Right atrium auricular region (tissue), 2 donors: ENCODE measurements at places on chromosomes 2 and 18. TPM values are rescaled to one million over a fixed set of nuclear protein-coding genes. Genes with fewer than 3 reads are reported as not detected.

DNA sequence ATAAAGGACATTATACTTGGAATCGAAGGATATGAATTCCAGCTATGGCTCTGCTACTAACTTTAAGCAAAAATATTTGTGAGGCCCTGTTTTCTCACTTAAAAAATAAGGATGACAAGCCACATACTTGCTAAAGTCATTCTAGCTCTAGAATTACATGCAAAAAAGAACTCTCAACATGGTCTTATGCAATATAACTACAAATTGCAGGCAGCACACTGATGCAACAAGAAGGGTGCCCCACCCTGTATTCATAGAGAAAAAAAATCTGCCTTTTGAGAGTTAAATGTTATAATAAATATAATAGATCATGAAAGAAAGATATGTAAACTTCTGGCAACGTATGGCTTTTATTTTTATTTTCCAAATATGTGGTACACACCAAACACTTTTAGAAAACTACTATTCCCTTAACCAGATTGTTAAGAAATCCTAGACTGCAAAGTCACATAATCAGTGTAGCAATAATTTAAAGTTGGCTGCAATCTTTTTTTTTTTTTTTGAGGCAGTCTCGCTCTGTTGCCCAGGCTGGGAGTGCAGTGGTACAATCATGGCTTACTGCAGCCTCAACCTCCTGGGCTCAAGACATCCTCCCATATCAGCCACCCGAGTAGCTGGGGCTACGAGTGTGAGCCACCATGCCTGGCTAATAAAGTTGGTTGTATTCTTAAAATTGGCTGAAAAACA lies 40.2 kb upstream of the WDSUB1 start:
- DNase-seq = no peak

- no peak for DNase-seq
These were observed 16.3 kb upstream of the TET3 start for GRCh38 chr2:73968357-73968937.

SGPP2 gene
- total RNA-seq = 13.0 TPM

GRCh38 chr2:150532879-150533278 lies 45.4 kb upstream of the RND3 start:
- DNase-seq = no peak

DNA sequence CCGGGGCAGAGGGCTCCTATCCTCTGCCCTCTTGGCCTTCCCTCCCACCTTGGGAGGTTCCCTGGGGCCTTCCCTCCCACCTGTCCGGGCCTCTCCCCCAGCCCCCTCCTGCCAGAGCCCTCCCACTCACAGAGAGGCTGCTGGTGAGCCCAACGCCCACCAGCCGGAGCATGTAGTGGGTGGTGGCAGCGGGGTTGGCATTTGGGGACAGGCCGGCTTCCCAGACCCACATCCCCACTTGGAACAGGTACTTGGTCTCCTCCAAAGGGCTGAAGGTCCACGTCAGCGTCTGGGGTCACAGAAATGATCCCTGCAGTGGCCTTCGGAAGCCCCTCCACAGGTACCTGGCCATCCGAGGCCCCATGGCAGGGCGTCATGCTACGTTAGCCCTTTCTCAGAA lies 19.3 kb downstream of the CFAP65 start:
- no peak for DNase-seq

LHCGR gene
- total RNA-seq = not detected

- peak; percentile 47 for DNase-seq
These were observed 276.1 kb upstream of the HDAC4 start for GRCh38 chr2:239676716-239677452.

DNA sequence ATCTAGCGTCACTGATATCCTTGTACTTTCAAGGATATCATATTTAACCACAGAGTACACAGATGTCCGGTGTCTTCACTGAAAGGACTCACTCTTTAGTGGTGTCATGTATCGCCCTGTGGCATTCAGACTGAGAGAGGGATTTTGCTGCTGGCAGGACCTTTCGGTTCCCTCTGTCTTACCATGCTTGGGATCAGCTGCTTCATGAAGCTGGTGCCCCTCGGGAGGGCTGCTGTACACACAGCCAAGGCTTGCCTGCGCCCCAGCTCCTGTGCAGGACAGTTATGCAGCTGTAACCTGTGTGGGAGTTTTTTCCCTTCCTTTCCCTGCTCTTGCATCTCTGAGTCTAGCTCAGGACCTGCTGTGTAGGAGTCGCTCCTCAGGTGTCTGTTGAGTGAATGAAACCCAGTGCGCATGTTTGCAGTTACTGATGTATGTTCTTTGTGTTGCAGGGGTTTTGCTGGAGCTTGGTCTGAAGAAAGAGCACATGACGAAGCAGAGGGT lies 64.4 kb downstream of the GREB1 start:
- no peak for DNase-seq

DNA sequence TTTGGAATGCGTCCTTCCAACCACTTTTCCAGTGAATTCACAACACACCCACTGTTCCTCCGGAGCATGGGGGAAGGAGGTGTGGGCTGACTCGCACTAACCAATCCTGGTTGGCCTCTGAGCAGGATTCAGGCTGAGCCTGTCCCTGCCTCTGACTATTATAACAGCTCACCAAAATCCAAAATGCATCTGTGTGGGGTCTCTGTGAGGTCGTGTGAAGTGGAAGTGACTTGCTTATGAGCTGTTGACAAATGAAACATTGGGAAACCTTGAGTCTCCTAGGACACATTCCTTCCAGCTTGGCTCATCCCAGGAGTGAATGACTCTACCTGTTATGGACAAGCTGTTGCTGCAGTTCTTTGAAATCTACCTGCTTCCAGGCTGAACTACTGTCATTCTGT lies 1.5 kb downstream of the CIDEA start:
- no peak for DNase-seq

GRCh38 chr18:52995875-52996274 lies 655.9 kb downstream of the DCC start:
- no peak for DNase-seq

DNA sequence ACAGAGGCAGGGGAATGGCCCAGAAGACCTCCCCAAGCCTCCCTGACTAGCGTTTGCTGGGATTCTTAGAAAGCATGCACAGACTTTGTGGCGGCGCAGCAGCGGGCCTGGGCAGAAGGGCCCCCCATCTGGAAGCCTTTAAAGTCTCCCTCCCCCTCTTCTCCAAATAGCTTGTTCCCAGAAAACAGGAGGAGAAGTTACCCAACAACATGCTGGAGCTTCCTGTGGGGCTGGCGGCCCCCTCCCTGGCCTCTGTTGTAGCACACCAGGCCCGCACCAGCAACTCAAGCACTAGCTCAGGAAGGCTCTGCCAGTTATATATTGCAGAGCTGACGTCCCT lies 334.8 kb downstream of the DYSF start:
- peak; percentile 43 for DNase-seq

- no peak for DNase-seq
These were observed 20.1 kb downstream of the IMPA2 start for GRCh38 chr18:12001421-12001820.

GRCh38 chr2:73985308-73986084 lies 786 bp downstream of the TET3 start:
- DNase-seq = no peak

POTEJ gene
- total RNA-seq = 2.6 TPM

DOK6 gene
- total RNA-seq = 5.7 TPM

- DNase-seq = no peak
These were observed 98.2 kb upstream of the MAP3K20 start for GRCh38 chr2:172977270-172978062.

- peak; percentile 32 for DNase-seq
These were observed 148.1 kb upstream of the SIX3 start for GRCh38 chr2:44793322-44793870.

GRCh38 chr2:185208261-185208660 lies 530.3 kb upstream of the FSIP2 start:
- DNase-seq = no peak

DNA sequence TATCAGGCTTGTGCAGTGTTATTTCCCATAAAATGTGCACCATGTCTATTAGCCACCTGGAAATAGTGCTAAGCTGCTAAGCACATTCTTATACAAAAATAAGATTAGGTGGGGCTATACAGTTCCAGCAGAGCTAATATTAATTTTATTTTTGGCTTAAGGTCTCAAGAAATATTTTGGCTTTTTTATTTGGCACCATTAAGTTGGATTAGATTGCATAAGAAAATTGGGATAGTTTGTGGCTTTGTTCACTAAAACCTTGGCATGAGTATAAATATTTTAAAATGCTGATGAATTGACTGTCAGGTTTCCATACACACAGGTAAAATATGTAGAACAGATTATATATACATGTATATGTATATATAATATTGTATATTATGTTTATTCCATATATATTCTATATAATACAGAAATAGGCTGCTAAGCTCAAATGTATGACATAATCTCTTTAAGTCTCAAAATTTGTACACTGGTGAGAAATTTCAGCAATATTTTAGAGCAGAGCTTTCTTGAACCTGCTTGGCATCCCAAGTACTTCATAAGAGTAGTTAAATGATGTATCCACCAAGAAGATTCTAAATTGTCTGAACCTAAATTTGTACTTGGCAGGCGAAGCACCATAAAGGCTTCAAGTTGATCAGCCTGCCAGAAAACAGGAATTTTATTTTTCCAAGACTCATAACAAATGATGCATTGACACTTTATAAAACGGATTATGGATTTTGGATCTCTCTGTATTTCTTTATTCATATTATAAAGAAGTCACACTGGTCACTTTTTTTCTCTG lies 32.6 kb downstream of the CCDC102B start:
- DNase-seq = no peak

GRCh38 chr2:85754313-85755095 lies 713 bp downstream of the ATOH8 start:
- no peak for DNase-seq

DNA sequence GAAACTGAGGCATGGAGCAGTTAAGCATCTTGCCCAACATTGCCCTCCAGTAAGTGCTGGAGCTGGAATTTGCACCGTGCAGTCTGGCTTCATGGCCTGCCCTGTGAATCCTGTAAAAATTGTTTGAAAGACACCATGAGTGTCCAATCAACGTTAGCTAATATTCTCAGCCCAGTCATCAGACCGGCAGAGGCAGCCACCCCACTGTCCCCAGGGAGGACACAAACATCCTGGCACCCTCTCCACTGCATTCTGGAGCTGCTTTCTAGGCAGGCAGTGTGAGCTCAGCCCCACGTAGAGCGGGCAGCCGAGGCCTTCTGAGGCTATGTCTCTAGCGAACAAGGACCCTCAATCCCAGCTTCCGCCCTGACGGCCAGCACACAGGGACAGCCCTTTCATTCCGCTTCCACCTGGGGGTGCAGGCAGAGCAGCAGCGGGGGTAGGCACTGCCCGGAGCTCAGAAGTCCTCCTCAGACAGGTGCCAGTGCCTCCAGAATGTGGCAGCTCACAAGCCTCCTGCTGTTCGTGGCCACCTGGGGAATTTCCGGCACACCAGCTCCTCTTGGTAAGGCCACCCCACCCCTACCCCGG lies 1.3 kb downstream of the PROC start:
- no peak for DNase-seq

DNA sequence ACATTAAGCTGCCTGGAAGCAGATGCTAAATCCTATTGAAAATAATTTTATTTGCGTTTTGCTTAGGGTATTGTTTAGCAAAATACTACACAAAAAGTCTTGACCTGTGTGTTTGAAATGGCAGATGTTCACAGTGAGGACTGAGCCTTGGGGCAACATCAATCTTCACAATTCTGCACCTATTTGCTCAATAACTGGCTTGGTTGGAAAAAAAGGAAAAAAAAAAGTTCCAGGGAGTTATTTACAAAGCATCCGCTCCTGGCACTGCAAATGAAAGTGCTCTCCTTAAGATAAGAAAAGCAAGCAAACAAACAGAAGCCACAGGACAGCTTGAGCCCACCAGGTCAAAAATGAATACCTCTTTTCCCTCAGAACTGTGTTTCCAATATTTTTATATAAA lies 77.7 kb downstream of the MAP2 start:
- DNase-seq = no peak

- no peak for DNase-seq
These were observed 205.1 kb downstream of the DNAH7 start for GRCh38 chr2:195863564-195863963.

DNA sequence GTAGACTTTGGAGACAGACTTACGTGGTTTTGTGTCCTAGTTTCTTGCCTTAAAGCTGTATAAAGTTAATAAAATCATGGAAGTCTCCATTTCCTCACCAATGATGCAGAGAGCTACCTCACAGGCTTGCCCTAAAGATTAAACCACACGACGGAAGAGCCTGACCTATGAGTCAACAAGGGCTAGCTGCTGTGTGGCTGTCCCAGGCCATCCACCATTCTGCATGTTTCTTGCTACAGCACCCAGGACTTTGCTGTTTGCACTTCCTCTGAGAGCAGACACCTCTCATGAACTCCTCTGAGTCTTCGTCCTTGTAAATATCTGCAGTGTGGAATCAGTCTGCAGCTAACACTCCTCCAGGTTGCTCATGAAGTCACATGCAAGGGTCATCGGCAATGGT lies 160.0 kb upstream of the TRIB2 start:
- DNase-seq = no peak
